Dermis microvascular lymphatic vessel endothelial cell (primary cell): ENCODE measurements at places on chromosomes 4 and X. TPM values are rescaled to one million over a fixed set of nuclear protein-coding genes. Genes with fewer than 3 reads are reported as not detected.
A peak's percentile ranks its signal among the peaks of the same experiment; 100 is the strongest.

DNA sequence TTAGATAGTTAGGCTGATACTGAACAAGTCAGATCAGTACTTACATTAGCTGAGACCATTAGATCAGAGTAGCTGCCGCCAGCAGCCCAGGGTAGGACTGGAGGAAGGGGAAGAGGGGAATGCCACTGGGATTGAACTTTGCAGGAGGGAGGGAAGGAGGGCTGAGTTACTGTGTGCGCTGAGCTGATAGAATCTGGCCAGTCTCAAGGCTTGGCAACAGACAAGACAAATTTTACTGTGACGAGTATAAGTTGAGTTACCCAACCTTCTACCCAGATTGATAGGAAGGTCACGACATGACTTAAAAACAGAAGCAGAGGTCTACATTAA, 372.1 kb downstream of the OPHN1 start:
- no peak for DNase-seq

The RGN gene
- 0.26 and 0.51 TPM in 2 replicates for total RNA-seq

The ZFP42 gene
- total RNA-seq, result 0.13 TPM in 2 replicates

- DNase-seq, result peak; percentile 43
Observed at GRCh38 chr4:25172961-25173915, 13.0 kb upstream of the SEPSECS start.

The GYPA gene
- not detected in 2 replicates for total RNA-seq

DNA sequence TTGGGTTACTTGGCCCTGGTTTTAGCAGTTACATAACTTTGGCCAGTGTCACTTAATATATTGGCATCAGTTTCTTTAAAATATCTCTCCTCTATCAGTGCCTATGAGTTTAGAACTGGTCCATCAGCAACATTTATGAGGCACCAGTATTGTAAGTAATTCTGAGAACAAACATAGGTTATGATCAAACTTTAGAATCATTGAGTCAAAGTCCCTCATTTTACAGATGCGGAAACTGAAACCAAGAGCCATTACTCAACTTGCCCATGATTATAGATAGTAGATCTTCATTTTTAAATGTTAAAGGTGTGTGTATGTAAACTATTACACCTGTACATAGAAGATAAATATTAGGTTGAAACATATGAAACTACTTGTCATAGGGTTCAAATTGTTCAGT, 4.5 kb downstream of the NIPAL1 start:
- no peak for DNase-seq

The PABPC4L gene
- 0.26 and 0.51 TPM in 2 replicates for total RNA-seq

The FAT4 gene
- 37.1 and 47.4 TPM in 2 replicates for total RNA-seq

DNA sequence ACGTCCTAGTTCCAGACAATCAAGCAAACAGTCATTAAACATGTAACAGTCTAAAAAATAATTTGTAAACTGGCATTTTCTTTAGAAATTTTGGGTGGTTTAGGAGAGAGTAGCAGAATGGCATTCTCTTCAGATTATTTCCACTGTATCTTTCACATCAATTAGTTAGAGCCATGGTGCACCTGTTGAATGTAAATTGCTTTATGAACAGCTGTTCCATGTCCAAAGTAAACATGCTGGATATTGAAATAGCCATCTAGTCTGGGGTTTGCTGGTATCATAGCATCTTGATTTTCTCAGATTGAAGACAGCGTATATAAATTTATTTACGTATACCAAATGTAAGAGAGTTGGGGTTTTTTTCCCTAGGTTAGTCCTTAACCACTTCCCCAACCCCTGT, 143.6 kb downstream of the RCHY1 start:
- no peak for DNase-seq

- DNase-seq, result no peak
Observed at GRCh38 chr4:113344100-113344499, 294.6 kb downstream of the ANK2 start.

DNA sequence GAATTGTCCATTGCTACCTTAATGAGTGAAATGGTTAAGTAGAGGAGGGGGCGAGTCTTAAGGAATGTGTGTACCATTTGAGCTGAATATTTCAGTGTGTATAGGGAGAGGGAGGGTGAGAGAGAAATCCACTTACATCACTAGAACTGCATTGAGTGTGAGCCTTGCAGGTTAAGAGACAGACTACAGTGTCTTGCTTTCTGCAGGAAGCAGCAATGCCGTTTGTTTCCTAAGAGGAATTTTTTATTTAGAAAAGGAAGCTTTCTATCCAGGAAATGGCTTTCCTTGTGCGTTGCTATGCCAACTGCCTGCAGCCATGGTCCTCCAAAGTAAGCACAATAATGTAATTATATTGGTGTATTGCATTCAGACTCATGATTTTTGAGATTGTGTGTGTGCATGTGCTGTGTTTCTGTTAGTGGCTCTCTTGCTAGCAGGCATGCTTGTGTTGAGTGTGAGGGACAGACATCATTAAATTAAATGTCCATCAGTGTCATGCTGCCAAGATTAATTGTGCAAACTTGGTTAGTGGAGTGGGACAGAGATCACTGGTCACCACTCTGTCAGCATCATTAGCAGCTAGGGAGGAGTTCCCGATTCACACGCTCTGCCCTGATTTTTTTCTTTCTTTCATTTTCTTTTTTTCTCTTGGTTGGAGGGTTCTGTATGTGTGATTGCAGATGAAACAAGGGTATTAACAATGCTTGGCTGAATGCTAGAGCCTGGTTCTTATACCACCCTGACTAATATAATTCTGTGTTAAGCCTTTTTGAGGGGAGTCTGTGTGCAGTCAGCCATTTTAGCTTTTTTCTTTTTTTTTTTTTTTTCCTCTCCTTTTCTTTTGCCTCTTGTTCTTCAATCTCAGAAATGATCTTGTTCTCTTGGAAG, 164.3 kb downstream of the RAPGEF2 start:
- peak; percentile 80 for DNase-seq

The C4orf36 gene
- 0.38 and 0.39 TPM in 2 replicates for total RNA-seq

- DNase-seq, result no peak
Observed at GRCh38 chrX:80388206-80388605, 32.0 kb upstream of the TENT5D start.

The MAGEB1 gene
- total RNA-seq, result not detected in 2 replicates

DNA sequence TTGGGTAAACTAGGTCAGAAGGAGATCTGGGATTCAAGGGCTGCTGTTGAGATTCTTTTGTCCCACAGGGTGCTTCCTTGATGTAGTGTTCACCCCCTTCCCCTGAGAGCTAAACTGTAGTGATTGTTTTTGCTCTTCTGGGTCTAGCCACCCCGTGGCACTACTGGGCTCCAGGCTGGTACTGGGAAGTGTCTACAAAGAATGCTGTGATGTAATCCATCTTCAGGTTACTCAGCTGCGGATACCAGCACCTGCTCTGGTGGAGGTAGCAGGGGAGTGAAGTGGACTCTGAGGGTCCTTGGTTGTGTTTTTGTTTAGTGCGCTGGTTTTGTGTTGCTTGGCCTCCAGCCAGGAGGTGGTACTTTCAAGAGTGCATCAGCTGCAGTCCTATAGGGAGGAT, 365.5 kb downstream of the ZNF674 start:
- no peak for DNase-seq

The HSFX2 gene
- 0.25 and 0.26 TPM in 2 replicates for total RNA-seq

- DNase-seq, result peak; percentile 68
Observed at GRCh38 chr4:128558896-128559679, 250.4 kb upstream of the JADE1 start.

GRCh38 chr4:182893047-182893446, 24.1 kb downstream of the DCTD start:
- DNase-seq, result no peak

GRCh38 chr4:24999392-25000089, 31.2 kb downstream of the LGI2 start:
- DNase-seq, result no peak

DNA sequence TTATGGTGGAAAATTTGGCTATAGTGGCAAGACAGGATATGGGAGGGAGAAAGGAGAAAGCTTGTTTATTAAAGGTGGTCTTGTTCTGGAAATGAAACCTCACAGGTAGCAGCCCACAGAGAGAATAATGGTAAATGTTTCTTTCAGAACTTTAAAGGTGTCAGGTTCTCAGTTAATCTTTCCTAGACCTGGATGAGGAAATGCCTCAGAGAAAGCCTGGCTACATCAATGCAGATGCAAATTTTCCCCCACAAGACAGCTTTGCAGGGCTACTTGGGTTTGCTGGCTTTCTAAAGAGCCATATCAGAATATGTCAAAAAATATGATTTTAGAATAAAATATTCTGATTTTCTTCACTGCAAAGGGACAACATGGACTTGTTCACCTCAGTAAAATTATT, 715.0 kb downstream of the FAM133A start:
- DNase-seq, result no peak

DNA sequence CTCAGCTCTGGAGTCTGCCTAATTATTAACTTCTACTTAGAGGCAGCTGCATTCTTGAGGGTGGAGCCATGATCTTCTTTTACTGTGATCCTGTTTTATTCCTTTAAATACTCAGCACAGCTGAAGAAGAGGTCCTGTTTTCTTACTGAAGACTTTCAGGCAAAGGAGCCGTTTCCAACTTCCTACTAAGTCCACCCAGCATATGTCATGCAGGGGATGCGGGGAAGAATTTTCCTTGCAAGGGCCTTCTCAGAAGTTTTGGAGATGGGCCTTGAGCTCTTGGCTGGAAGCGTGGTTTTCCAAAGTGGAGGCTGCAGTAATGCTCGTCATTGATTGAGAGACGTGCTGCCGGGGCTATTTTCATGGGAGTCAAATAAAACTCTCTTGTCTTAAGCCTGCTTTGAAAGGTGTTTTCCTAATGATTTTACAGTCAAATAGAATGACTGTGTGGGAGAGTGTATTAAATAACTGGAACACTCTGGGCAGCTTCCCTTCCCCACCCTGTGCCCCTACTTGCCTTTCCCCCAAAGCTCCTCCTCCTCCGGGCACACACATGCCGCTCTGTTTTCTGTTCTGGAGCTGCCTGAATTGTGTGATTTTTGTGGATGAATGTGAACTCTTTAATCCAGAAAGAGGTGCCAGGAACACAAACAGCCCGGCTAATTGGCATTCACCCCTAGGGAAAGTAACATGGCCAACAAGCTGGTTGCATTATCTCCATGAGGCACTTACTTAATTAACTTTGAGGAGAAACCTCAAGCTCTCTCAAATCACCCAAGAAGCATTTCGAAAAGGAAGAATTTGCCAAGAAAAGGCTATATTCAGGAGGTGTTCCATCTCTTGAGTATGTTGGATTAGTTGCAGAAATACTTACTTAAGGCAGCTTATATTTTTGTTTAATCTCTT, 28.1 kb downstream of the FGF2 start:
- no peak for DNase-seq

DNA sequence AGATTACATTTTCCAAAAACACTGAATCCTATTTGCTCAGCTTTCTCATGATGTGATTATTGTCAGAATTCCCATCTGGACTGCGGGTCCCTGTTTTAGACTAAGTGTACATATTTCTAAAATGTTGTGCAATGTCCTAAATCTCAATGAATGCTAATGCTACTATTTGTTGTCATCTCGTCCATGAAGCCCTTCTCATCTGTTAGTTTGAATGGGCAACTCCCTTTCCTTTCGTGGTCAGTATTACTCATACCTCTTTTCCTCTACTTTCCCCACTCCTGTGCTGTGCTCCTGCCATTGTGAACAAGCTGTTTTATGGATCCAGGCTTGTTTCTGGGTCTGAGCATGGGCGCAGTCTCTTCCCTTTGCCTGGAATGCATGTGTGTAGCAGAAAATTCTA, 91.0 kb downstream of the MID1 start:
- peak; percentile 37 for DNase-seq

DNA sequence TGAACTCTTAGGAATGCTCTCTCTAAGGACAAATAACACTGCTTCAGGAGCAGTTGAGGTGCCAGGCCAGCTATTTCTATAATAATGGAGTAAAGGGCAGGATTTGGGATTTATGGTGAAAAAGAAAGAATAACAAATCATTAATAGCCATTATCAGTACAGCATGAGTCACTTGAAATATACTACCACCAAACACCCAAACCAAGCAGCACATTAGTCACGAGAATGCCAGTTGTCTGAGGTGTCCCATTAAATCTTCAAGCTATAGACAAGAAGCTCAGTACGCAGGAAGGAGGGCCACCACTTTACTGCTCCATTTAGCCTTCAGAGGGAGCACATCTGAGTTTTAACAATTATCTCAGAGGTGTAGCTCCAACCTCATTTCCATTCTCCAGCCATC, 106.8 kb upstream of the MAGEA10 start:
- no peak for DNase-seq

- no peak for DNase-seq
Observed at GRCh38 chr4:59553721-59554091, 1646.4 kb upstream of the ADGRL3 start.

The SASH3 gene
- total RNA-seq, result not detected in 2 replicates

DNA sequence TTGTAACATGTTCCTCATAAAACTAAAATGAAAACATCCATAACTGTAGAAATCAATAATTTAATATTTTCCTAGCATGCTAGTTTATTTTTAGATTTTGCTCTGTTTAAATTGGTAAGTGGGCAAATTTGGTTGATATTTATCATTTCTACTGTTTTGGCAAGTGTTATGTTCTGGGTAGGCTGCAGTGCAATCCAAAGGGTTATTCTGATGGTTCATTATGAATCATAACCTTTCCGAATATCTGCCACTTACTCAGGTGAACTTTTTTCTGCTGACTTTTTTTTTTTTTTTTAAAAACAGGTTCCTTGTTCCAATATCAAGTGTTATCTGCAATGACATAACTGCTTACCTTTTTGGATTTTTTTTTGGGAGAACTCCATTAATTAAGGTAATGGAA, 52.0 kb downstream of the CDS1 start:
- no peak for DNase-seq

GRCh38 chrX:88612870-88613329, 134.1 kb upstream of the CPXCR1 start:
- no peak for DNase-seq

The CCNB3 gene
- 0.13 and 0.26 TPM in 2 replicates for total RNA-seq

The ARSJ gene
- total RNA-seq, result 15.3 and 15.4 TPM in 2 replicates

DNA sequence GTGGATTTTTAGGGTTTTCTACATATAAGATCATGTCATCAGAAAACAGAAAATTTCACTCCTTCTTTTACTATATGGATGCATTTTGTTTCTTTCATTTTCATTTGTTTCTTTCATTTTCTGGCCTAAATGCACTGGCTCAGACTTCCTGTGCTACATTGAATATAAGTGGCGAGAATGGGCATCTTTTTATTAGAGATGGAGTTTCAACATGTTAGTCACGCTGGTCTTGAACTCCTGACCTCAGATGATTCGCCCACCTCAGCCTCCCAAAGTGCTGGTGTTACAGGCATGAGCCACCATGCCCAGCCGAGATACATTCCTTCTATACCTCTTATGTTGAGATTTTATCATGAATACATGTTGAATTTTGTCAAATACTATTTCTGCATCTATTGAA, 61.8 kb downstream of the BRWD3 start:
- DNase-seq, result no peak

GRCh38 chr4:140943486-140944198, 187.5 kb upstream of the TBC1D9 start:
- DNase-seq, result peak; percentile 3

The AKAP4 gene
- not detected in 2 replicates for total RNA-seq

GRCh38 chrX:149715468-149715867, 3.6 kb downstream of the MAGEA11 start:
- DNase-seq, result no peak

The CCDC120 gene
- 0.39 and 1.6 TPM in 2 replicates for total RNA-seq

- peak; percentile 69 for DNase-seq
Observed at GRCh38 chrX:119573840-119574393, 446 bp upstream of the UBE2A start.

- DNase-seq, result no peak
Observed at GRCh38 chr4:129978315-129978714, 882.4 kb downstream of the C4orf33 start.

The USP17L15 gene
- not detected in 2 replicates for total RNA-seq
